Activated CD4-positive, alpha-beta T cell treated with anti-CD3 and anti-CD28 coated beads, Interleukin-2, amount 10 ng/mL, durations not matched to agents 7 days and 5 days (primary cell): ENCODE measurements at places on chromosomes 3 and 15.

DNA sequence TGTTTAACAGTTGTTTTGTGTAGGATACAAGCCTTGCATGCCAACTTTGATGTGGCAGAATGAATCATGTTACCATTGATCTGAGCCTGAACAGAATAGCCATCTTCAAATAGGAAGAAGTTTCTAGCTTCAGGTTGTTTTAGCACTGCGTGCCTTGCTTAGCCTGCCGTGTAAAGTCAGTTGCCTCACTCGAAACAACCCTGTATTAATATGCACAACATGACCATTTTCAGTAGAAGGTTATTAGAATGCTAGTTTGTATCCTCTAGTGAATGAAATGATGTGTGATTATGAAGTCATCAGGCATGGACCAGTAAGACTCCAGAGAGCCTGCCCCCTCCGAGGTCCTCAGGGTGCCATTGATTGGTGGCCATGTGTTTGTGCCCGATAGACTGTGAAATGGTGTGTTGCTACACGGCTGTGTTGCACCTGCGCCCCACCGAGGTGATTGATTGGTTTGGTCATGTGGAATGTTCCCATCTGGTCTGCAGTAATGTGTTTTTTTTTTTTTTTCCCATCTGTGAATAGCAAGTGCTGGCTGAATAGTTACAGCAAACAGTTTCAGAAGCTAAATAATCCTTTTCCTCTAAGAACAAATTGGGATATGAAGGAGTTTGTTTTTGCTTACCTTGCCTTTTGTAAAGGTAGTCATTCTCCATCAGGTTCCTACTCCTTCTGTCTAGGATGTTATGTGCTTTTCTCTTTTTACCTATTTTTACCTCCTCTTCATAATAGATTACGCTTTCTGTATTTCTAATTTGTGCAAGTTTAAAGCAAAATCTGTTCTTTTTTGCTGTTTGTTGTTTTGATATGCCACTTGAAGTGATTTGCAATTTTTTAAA, 214.9 kb downstream of the TCF12 start:
- DNase-seq, result peak; percentile 17

DNA sequence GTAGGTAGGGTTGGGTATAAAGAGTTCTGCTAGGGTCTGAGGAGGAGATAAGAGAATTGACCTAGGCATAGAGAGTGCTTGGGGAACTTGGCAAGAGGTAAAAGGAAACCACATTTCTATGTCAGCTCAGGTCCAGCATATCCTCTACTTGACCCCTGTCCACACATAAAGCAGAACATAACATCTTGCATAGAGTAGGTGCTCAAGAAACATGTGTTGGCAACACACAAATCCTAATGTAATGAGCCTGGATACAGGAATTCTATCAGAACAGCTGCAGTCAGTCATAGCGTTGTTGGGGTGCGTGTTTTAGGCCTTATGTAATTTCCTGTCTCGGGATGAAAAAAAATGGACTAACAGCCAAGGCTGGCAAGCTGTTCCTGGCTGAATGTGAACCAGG, 35.0 kb upstream of the PLCL2 start:
- no peak for DNase-seq

DNA sequence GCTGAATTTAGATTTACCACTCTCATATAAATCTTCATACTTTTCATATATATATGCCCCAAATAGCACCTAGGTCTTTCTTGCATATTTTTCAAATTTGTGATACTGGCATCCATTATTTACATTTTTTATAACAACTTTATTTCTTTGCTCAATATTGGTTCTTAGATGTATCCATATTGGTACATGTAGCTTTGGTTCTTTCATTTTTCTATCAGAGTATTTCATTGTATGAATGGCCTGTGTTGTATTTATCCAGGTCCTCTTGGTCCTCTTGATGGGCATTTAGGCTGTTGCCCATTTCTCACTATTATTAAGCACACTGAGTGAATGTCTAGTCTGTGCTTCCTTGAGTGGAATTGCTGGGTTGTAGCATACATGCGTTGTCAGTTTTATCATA, 8.4 kb downstream of the SLC6A11 start:
- DNase-seq, result no peak

- DNase-seq, result no peak
These were observed 751.3 kb downstream of the ZNF385D start for GRCh38 chr3:20999661-21000060.

- DNase-seq, result no peak
These were observed 118.4 kb upstream of the TPRG1 start for GRCh38 chr3:189053322-189053721.

GRCh38 chr3:102727340-102727739, 292.5 kb downstream of the ZPLD1 start:
- no peak for DNase-seq

GRCh38 chr3:12954891-12955650, 113.7 kb upstream of the RPL32 start:
- no peak for DNase-seq

GRCh38 chr3:186210852-186211500, 102.1 kb upstream of the ETV5 start:
- no peak for DNase-seq

- no peak for DNase-seq
These were observed 41.9 kb downstream of the MRPS25 start for GRCh38 chr3:15023249-15023648.

GRCh38 chr3:25130724-25131520, 297.1 kb upstream of the RARB start:
- DNase-seq, result no peak

GRCh38 chr3:41018855-41019254, 180.4 kb upstream of the CTNNB1 start:
- DNase-seq, result no peak

- DNase-seq, result no peak
These were observed 33.2 kb downstream of the PML start for GRCh38 chr15:74027688-74028087.

DNA sequence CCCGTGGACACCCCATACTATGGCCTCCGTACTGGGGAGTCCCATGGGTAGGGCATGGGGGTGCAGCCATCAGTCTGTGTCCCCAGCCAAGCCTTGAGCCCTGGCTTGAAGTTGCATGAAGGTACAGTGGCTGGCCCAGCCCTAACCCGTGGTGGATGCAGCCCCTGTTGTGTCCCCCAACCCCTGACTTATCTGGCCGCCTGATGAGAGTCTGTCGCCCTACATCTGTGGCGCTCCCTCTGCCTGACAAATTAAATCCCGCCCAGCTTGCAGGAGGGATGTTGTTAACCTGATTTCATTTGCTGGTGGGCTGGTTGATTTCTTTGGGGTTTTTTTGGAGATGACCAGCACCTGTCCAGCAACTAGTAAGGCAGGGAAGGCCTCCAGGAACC, 186.1 kb downstream of the APBA2 start:
- no peak for DNase-seq
